Activated naive CD4-positive, alpha-beta T cell treated with anti-CD3 and anti-CD28 coated beads, Interleukin-2, amount 10 ng/mL, durations not matched to agents 7 days and 5 days (primary cell): ENCODE measurements at places on chromosomes 12 and 14.
A peak's percentile ranks its signal among the peaks of the same experiment; 100 is the strongest.

- DNase-seq = no peak
Observed at GRCh38 chr12:69438539-69438938, 31.6 kb upstream of the FRS2 start.

- no peak for DNase-seq
Observed at GRCh38 chr12:104387190-104387589, 69.6 kb upstream of the CHST11 start.

DNA sequence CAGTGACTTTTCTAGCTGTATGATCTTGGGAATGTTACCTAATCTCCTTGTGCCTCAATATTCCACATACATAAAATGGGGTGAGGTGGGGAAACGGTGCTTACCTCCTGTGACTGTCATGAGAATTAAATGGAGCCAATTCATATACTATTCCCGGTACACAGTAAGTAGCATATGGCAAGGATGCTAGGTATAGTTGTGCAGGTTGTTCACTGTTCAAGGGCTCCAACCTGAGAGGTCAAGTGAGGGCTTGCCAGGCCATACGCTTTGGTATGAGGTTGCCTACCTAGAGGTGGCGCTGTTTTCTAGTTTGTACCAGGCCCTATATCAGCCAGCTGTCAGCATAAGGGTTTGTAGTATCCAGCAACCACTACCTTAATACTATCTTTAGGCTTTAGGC is 3.6 kb upstream of the BATF start:
- peak; percentile 57 for DNase-seq

GRCh38 chr14:74142523-74142922 is 57.8 kb downstream of the LIN52 start:
- DNase-seq = no peak

GRCh38 chr12:4768341-4768740 is 48.1 kb downstream of the GALNT8 start:
- DNase-seq = no peak

DNA sequence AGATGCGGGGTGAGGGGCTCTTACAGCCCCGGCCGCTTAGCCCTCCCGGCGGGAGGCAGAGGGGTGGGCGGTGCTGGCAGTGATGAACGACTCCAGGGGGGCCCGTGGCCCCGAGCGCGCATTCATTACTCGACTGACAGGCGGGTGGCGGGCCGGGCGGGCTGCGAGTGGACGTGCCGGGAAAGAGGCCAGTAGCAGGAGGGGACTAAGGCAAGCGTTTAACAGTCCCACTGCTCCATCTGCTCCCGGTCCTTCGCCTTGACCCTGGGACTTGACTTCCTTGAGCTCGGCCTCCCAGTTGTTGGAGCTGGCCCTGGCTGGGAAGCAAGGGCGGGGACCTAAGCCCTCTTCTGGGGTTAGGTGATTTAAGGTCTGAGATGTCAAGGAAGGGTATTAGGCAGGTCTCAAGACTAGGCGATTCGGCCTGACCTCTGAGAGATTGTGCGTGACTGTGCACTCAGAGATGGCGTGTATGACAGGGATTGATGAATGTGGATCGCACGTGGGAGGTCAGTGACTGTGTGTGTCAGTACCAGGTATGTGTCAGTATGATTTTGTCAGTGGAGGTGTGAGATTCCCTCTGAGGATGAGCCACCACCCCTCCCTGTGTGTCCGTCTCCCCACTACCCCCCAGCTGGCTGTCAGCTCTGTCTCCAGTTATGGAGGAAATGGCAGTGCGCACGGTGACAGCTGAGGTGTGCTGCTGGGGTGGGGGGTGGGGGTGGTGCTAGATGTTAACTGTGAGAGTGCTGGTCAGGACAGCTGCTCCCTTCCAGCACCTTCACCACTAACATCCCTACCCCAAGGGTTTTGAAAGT is 3.6 kb upstream of the DNAJC22 start:
- no peak for DNase-seq

GRCh38 chr14:97149775-97150174 is 352.6 kb downstream of the VRK1 start:
- no peak for DNase-seq

GRCh38 chr14:29868000-29868399 is 59.6 kb downstream of the PRKD1 start:
- DNase-seq = no peak

- DNase-seq = no peak
Observed at GRCh38 chr14:54353266-54353665, 43.5 kb upstream of the CDKN3 start.

DNA sequence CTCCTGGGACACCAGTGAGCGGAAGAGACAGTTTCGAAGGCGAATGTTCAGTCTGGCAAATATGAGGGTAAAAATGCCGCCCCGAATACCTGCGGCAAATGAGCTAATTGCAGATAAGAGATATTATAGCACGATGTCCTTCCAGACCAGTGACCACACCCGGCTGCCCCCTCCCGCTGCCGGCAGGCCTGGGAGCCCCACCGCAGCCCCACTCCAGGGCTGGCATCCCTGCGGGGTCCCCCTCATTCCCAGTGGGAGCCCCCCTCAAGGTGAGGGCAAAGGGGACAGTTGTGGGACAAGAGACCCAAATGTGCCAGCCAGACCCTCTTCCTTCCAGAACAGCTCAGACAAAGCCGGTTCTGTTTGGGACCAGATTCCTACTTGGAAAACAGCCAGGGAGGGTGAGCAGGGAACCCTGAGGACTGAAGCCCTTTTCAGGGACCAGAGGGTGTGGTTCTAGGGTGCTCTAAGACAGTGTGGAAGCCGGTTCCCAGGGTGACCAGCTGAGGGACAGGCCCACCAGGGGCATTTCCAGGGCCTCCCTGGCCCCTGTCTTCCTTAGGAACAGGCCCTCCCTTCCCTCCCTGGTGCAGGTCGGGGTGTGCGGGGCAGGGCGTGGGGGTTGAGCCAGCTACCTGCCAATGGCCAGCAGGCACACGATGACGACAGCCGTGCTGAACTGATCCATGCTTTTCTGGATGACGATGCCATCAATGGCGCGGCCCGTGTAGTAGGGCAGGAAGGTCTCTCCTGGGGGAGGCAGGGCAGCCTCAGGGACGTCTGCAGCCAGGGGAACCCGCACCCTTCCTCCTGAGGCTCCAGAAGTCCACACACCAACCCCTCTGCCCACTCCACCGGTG is 16.2 kb downstream of the ABCB9 start:
- no peak for DNase-seq

GRCh38 chr12:50951112-50951511 is 1.2 kb upstream of the HIGD1C start:
- DNase-seq = no peak

DNA sequence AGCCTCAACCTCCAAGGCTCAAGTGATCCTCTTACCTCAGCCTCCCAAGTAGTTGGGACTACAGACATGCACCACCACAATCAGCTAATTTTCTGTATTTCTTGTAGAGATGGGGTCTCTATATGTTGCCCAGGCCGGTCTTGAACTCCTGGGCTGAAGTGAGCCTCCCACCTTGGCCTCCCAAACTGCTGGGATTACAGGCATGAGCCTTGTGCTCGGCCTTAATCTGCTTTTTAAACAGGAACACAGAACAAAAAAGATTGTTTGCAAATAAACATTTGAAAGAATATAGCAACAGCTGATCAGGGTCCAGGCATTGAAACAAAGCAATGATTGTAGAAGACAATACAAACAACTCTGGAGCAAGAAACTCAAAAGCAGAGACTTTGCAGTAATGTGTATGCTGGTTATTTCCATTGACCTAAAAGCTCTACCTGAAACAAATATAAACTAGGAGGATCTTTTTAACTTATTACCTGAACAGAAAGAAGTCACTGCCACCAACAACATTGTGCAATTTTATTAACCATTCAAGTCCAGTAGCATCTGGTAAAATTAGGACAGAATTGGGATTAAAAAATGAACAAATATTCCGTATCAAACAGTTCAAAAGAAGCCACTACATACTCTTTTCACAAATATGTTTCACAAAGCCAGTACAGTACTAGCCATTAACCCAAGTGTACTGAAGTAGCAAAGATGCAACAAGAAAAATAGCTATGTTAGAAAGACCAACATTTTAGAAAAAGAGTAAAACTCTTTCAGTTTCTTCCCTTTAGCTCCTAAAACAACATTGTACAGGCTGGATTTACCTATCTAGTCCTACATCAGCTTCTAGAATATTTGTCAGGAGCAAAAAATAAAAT is 14.2 kb downstream of the AMN1 start:
- DNase-seq = no peak

DNA sequence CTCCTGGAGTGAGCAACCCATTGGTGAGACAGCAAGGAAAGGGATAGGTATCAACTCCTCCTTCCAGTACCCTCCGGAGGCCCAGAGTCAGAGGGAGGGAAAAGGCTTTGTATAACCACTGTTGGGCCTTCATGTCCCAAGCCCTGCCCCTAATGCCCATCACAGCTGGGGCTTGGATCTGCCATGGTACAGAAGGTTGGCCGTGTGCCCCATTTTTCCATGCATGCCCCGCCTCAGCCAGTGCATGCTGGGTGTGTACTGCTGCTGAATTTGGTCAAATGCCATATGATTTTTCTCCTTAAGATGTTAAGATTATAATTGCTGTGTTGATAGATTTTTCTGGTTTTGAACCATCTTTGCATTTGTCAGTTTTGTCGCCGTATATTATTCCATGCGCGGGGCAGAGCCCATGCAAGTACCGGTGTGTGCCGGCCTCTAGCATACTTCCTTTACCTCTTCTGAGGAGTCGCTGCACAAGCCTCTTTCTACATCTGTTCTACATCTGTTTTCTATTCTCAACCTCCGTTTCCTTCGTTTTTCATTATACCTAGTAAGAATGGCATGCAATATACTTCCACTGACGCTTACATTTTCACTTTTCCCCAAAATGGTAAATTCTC is 26.6 kb downstream of the PPP2R5C start:
- DNase-seq = no peak

DNA sequence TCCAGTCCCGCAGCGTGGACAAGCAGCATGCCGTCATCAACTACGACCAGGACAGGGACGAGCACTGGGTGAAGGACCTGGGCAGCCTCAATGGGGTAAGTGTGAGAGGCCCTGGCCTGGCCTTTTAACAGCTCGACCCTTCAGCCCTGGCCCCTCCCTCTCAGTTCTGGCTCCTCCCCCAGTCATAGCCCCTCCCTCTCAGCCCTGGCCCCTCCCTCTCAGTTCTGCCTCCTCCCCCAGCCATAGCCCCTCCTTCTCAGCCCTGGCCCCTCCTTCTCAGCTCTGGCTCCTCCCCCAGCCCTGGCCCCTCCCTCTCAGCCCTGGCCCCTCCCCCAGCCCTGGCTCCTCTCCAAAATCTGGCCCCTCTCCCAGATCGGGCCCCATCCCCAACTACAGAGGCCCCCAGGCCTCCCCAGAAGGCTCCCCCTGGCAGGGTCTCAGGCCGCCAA is 11.2 kb downstream of the CEP170B start:
- peak; percentile 49 for DNase-seq

DNA sequence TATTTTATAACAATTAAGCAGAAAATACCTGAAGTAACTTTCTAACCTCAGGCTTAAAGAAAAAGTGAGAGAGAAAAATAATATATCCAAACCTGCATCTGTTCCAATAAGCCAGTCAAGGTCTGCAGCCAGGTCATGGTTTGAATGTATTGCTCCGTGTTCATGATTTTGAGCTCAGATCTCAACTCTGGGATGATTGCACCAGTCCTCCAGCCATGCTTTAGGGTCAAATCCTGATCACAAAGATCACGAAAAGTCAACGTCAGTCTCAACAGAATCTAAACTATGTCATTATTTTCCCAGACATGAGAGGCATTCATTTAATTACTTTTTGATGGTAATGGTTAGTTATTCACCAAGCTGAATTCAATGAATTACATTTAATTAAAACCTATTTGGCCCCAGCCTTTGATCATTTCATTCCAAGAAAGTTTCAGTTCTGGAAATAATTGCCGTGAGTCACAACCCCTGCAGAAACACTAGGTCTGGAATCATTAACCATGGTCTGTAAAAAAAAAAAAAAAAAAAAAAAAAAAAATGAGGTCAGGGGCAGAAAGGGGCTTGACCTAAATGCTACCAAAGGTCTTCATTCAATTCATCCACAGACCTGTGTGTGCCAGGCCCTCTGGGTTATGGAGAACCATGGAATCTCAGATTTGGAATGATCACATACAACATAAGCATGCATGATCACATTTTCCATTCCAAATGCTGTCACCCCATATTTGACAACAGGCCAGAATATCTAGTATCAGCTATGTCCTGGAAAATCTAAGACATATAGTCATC is 55.6 kb downstream of the NT5DC3 start:
- no peak for DNase-seq

DNA sequence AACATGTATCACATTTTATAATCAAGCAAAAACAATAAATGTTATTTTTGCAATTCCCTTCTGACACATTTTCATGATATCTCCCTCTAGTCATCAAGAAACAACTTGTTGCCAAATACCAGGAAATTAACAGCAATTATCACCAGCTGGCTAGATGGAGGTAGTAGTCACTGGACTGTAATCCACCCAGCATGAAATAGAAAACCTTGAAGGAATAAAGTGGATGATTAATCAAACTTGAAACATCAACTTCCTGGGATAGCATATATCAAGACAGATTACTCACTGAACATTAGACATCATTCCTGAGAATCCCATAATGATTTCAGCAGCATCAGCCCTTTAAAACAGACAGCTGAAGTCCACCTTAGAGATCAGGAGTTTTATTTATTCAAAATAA is 259.0 kb downstream of the CCDC59 start:
- no peak for DNase-seq

GRCh38 chr12:123971770-123972456 is 718 bp downstream of the CCDC92 start:
- peak; percentile 54 for DNase-seq

DNA sequence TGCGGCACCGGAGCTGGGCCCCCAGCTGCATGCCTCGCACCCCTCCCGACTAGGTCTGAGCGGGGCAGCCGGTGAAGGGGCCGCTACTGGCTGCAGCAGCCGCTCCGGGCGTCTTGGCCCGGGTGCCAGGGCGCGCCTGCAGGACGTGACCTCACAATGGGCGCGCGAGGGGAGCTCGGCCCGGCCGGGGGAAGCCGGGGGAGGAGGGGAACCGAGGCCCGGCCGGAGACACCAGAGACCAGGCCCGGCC is 353 bp downstream of the BAG5 start:
- DNase-seq = no peak

DNA sequence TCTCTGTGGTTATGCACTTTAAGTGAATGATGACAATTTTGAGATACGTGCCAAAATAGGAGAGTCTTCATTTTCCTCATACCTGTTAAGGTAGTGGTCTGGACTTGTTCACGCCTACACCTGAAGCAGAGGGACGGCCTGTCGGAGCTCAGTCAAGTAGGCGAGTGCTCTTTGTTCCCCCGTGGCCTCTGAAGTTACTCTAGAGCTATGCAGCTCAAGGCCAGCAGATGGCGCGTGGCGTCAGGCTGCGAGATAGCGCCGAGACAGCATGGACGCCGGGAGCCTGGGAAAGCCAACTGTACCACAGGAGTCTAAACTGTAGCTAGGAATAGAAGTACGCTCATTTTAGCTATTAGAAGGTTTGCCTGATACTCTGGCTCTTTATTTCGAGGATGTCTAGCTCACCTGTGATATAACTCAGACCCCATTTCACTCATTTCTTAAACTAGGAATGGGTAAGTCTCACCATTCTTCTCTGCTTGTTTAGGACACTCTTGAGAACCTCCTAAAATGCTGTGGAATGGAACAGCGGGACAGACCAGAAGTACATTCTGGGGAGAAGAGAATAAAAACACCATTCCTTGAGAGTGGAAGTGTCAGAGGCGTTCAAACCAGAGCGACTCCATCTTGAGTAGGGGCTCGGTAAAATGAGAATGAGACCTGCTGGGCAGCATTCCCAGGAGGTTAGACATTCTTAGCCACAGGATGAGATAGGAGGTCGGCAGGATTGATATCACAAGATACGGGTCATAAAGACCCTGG is 267.4 kb upstream of the HMGA2 start:
- peak; percentile 69 for DNase-seq
